ENCODE measurements at places on chromosomes 16 and 17.
A peak's percentile ranks its signal among the peaks of the same experiment; 100 is the strongest.

- no peak for DNase-seq
Observed at GRCh38 chr17:67027031-67027628, 17.2 kb upstream of the CACNG1 start.

GRCh38 chr17:41785859-41786226 lies 668 bp downstream of the JUP start:
- no peak for DNase-seq

- no peak for DNase-seq
Observed at GRCh38 chr16:11190588-11191560, 65.1 kb downstream of the SOCS1 start.

DNA sequence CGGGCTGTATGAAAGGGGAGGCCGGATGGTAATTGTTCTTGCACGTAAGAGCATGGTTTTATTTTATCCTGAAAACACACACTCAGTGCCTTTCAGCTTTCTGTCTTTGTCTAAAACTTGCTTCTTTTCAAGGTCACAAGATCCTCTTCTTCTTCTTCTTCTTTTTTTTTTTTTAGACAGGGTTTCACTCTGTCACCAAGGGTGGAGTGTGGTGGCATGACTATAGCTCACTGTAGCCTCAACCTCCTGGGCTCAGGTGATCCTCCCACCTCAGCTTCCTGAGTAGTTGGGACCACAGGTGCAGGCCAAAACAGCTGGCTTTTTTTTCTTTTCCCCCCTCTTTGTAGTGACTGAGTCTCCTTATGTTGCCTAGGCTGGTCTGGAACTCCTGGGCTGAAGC lies 15.9 kb upstream of the ZNF629 start:
- DNase-seq: no peak

GRCh38 chr16:58459344-58460218 lies 40.4 kb upstream of the NDRG4 start:
- peak; percentile 26 for DNase-seq

GRCh38 chr17:27563532-27563931 lies 67.5 kb upstream of the LGALS9 start:
- no peak for DNase-seq

DNA sequence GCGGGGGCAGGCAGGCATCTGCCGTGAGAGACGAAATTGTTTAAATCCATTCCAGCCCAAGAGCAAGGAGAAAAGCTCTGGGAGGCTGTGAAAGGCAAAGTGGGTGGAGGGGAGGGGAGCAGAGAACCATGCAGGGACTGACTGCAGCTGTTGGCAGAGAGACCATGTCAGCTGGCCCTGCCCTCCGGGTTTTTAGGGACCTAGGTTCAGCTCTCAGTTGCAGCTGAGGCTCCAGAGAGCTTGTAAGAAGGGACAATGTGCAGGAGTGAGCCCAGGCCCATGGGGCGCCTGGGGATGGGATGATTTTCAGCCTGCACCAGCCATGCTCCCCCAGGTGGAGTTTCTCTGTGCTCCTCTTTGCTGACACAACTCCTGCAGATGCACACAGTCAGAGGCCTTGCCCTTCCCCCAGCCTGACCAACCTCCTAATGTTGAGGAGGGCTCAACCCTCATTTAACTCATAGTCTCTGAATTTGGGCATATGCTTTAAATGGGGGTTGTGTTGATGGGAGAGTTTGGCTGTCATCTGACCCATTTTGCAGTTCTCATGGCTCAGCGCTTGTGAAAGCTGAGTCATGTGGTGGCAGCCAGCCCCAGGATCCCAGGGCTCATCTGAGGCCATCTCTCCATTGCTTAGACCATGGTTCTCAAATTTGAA lies 70.9 kb downstream of the PLXDC1 start:
- no peak for DNase-seq

All from stimulated activated naive CD8-positive, alpha-beta T cell treated with anti-CD3 and anti-CD28 coated beads, Interleukin-15, amount 100 ng/mL, for 72 hours (primary cell).